ENCODE measurements at places on chromosomes 7 and 10. TPM values are rescaled to one million over a fixed set of nuclear protein-coding genes. Genes with fewer than 3 reads are reported as not detected.

GRCh38 chr10:7526017-7526400 is 115.2 kb upstream of the SFMBT2 start:
- no peak for DNase-seq

DNA sequence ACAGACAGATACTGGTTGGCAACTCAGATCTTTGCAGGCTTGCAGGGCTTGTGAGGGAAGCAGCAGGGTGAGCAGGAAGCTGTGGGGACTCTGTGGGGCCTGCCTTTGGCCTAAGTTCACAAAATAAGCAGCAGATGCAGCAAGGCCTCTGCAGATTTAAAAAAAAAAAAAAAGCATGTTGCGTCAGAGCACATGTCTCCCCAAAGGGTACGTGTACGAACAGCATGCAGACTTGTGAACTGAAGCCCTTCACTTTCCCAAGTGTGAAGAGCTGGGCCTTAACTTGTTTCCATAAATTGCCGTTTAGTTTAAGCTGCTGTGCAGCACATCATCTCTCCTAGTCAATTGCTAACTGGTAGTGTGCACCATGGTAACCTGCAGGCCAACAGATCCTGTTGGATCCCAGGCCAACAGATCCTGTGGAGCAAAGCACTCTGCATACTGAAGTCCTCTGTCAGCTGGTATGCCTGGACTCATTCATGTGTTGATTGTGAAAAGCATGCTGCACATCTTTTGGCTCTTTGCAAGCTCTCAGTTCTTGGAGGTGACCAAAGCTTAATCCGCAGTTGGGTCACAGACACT is 10.8 kb upstream of the XPNPEP1 start:
- DNase-seq = peak; percentile 28

- no peak for DNase-seq
These were observed 184.2 kb downstream of the CCDC71L start for GRCh38 chr7:106476751-106477150.

GRCh38 chr10:105473170-105473569 is 832.1 kb downstream of the SORCS3 start:
- no peak for DNase-seq

DNA sequence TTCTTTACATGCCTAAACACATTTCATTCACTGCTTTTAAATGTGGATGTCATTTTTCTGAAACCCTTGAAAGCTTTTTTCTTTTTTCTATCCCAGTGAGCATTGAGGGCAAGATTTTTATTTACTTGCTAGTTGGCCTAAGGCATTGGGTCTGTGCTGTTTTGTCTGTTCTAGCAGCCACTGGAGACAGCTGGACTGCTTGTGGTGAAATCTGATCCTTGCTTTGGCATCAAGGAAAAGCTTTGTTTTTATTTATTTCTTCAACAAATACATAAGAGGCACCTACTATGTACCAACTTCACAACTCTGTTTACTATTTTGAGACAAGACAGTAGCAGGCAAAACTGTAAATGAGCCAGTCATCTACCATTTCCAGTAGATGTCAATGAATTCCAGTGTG is 28.4 kb upstream of the PDLIM1 start:
- no peak for DNase-seq

DNA sequence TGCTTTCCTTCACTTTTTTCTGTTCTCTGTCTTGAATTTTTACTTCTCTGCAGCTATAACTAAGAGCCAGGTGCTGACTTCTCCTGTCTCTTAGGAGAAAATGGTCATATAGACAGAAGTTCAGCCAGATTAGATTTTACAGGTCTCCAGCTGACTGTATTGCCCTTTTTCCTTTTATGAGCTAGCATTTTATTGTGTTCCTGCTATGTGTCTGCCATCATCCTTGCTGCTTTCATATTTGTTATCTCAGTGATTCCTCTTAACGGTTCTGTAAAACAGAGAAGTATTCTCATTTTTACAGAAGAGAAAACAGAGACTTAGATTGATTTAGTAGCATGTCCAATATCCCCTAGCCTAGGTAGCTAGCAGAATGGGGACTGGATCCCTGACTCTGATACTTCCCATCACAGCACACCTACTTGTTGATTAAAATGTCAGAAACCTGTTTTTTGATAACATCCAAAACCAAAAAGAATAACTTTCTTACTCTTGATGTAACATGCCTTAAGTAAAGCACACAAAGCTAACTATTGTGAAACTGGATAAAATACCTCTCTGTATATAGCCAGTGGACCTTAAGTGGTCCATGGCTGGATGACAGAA is 5.2 kb downstream of the KAT6B start:
- no peak for DNase-seq

The C10orf105 gene
- total RNA-seq = under 0.01 TPM

The PTER gene
- total RNA-seq = 7.5 TPM

The GIMAP2 gene
- total RNA-seq = 87.0 TPM
